Ovary (tissue), 10 donors: ENCODE measurements at places on chromosomes 5 and 9. TPM values are rescaled to one million over a fixed set of nuclear protein-coding genes. Genes with fewer than 3 reads are reported as not detected.

DNA sequence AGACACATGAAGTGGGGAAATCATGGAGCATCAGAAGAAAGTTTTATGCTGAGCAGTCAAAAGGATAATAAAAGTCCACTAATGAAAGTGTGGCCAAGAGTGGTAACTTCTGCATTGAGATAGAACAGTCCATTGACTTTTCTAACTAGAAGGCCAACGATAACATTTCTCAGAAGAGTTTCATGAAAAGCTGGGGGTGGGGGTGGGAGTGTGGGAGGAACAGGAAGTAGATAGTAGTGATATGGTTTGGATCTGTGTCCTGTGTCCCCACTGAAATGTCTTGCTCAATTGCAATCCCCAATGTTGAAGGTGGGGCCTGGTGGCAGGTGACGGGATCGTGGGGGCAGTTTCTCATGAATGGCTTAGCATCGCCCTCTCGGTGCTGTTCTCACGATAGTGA lies 36.2 kb upstream of the SNAPC3 start:
- no peak for DNase-seq

CYSRT1 gene
- total RNA-seq = 0.48 TPM

DNA sequence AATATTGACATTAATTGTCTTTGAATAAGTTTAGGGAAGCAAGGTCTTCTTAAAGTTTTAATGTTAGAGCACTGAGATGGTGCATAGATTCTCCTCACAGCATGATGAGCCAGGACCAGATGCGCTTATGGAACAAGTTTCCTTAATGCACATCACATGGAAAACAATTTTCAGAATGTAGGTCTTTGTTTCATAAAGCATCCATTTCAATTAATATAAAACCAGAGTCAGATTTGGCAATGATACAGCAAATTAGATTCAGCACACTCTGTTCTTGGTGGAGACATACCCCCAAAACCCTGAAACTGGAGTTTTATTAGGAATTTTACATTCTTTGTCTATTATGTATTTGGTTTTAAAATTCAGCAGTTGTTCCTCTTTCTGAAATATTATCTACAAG lies 402.1 kb upstream of the SEMA6A start:
- no peak for DNase-seq

CDH18 gene
- total RNA-seq = not detected

- DNase-seq = no peak
Measured at GRCh38 chr9:80932181-80932580, 757.2 kb downstream of the TLE1 start.
